ENCODE measurements at places on chromosomes 7 and 10.

- DNase-seq: no peak
Measured at GRCh38 chr7:142796001-142796500, 25.3 kb downstream of the PRSS2 start.

DNA sequence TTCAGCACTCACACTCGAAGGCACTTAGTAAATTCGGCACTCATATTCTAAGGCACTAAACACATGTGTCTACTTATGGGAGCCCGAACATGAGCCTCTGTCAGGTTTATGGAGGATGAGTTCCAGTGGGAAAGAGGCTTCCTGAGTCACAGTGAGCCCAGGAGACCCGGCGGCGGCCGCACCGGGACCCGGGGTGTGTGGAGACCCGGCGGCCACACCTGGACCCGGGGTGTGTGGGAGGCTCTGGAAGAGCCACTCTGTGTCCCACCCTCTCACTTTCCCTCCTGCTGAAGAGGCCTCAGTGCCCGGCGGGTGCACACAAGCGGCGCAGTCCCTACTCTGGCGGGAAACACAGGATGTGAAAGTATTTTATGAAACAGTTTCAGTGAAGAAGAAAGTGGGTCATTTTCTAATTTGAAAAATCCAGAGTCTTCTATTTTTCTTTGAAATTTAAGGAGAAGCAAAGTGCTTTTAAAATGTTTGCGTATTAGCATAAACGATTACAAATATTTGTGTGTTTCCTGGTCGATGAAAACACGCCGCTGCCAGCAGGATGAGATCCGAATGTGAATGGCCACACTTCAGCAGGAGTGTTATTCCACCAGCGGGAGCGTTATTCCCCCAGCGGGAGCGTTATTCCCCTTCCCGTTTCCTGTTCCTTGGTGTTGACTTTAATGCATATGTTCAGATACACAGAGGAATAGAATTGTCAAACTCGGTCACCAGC is 625.1 kb downstream of the DNAJB6 start:
- DNase-seq: no peak

GRCh38 chr7:14905764-14906163 is 3.2 kb upstream of the DGKB start:
- no peak for DNase-seq

DNA sequence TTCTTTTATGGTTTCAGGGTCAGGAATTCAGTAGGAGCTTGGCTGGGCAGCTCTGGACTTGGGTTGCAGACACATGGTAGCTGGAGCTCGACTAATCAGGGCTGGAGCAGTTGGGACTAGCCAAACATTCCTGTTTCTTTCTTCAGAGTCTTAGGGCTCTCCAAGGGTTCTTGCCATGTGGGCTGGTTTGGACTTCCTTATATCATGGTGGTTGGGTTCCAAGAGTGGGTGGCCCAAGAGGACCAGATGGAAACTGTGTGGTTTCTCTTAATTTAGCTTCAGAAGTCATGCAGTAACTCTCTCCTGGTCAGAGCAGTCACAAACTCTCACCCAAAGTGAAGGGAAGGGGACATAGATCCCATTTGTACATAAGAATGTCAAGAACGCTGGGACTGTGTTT is 270.1 kb upstream of the FZD1 start:
- DNase-seq: no peak

DNA sequence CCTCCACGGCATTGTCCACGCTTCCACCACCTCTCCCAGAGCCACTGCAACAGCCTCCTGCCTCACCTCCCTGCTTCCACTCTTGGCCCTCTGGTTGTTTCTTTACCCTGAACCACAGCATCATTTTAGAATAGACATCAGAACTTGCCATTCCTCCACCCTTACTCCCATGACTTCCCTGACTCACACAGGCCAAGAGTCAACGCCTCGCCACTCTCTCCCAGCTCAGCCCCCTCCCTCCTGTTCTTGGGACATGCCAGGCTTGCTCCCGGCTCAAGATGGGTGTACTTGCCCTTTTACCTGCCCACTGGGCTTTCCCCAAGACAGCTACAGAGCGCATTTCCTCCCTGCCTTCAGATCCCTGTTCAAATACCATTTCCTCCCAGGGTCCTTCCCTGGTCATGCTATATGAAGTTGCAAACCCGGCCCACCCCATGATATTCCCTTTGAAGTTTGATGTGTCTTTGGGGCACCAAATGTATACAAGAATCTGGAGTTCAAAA is 429.1 kb downstream of the RPS24 start:
- no peak for DNase-seq

DNA sequence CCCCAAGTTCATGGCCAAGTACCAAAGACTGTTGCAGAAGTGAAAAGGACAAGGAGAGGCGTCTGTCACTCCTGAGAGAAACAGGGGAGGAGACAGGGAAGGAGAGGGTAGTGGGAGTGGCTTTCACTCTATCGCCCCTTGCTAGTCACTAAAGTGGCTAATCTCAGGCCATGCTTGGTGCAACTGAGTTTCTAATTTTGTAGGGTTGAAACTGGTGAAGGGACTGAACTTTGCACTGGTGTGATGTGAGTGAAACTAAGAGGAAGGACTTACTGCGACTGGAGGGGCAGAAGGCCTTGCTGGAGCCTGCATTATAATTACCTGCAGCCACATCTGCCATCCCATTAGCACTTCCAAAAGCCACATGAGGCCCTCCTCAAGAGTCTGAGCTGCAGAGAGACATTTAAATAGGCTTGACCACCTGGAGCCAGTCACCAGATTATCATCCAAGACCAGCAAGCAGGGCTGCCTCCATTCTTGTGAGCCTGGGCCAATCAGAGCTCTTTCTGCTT is 107.2 kb upstream of the EEPD1 start:
- no peak for DNase-seq

DNA sequence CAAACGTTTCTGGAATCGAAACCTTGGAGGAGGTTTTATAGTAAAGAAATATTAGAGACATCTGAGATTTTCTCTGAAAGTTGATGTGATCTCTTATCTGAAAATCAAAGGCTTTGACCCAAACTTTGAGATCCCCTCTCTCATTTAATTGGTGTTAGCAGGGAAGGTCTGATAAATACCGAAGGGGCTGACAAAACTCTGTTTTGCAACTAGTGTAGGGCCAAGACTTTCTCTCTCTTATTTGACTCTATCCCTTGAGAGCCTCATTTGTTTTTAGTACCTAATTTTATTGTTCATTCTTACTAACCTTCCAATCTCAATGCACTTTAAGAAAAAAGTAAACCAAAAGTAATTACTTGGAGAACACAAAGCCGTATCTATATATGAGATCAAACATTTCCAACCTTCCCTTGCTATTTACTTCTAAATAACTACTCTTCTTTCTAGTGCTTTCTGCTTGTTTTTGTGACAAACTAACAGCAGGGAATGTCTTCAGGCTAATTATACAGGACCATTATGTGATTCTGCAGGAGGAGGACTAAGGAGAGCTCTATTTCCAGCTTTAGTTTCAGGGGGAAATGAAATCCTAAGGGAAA is 33.4 kb upstream of the NPVF start:
- peak; percentile 50 for DNase-seq

DNA sequence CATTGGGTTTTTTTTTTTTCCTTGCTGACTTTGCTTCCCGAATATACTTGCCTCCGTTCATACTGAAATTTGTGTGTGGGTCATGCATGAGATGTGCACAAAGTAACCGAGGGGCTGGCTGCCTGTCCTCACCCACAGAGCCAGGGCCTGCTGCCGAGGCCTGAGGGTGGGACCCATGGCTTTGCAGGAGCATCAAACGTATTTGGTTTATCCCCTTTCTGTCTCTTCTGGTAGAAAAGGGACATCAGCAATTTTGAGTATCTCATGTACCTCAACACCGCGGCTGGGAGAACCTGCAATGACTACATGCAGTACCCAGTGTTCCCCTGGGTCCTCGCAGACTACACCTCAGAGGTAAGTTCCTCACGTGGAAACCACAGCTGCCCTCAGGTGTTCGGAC is 3.5 kb upstream of the LRRC18 start:
- DNase-seq: no peak

DNA sequence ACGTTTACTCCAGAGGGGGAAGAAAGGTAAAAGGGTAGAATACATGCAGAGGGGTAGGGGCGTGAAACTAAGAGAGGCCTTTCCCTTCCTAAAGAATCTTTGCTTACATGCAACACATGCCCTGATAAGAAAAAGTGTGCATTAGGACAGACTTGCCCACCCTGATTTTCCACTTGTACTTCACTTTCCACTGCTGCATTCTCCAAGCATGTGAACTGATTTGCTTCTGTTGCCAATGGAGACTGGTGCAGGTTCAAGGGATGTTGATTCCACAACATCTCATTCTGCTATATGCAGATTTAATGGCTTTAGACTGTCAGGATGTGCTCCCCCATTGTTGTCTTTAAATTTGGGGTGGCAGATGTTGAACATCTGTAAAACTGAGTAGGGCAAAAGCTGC is 237.5 kb upstream of the TCF7L2 start:
- no peak for DNase-seq

DNA sequence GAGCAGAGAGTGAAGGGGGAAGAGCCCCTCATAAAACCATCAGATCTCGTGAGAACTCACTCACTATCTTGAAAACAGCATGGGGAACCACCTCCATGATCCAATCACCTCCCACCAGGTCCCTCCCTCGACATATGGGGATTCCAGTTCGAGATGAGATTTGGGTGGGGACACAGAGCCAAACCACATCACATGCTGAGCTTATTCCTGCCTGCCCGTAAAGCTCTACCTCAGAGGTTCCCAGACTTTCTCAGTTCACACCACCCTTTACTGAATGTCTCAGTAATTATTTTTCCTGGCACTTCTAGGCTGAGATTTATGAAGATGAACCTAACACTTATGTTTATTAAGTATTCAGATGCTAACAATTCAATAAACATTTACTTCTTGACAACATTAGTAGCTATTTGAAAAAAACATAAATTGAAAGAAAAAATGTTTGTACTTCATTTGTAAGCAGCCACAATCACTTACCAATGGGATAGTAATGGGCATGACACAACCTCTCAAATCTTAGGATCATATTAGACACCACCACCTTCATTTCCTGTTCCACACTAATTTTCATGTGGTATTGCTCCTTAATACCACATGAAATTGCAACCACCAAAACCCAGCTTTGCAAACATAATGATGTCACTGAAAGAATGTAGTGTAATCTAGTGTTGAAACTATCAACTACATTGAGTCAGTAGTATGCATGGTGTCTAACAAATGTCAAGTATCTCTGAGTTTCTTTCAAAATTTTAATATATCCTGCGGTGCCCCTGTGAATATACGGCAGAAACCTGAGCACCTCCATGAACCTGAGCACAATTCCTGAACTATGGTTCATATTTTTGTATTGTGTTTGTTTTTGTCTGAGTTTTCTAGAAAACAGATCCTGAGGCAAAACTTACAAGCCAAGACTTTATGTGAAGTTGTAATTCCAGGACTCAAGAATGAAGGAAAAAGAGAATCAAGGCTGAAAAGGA is 4.5 kb upstream of the DGKI start:
- DNase-seq: no peak

DNA sequence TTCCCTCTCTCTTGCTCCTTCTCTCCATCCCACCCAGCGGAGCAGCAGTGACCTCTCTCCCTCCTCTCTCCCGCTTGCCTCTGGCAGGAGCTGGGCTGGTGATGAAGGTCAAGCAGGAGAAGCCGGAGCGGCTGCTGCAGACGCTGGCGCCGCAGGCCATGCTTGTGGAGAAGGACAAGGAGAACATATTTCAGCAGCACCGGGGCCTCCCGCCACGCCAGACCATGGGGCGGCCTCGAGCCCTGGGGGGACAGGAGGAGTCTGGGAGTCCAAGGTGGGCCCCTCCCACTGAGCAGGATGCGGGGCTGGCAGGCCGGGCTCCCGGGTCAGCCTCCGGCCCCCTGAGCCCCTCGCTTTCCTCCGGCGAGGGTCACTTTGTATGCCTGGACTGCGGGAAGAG is 17.3 kb downstream of the ZNF775 start:
- no peak for DNase-seq

GRCh38 chr7:23181684-23182553 is at the start of gene NUP42:
Gene NUP42 (plus strand): TSS chr7:23182048. CDS start chr7:23182086, 38 bp downstream.
- peak; percentile 100 for DNase-seq

DNA sequence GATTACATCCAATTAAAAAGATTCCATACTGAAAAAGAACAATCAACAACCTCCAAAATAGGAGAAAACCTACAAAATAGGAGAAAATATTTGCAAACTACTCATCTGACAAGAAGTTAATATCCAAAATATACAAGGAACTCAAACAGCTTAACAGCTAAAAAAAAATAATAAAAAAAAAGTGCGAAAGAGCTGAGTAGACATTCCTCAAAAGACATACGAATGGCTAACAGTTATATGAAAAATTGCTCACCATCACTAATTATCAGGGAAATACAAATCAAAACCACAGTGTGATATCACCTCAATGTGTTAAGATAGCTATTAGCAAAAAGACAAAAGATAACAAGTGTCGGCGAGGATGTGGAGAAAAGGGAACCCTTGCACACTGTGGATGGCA is 450.3 kb downstream of the PHTF2 start:
- no peak for DNase-seq

DNA sequence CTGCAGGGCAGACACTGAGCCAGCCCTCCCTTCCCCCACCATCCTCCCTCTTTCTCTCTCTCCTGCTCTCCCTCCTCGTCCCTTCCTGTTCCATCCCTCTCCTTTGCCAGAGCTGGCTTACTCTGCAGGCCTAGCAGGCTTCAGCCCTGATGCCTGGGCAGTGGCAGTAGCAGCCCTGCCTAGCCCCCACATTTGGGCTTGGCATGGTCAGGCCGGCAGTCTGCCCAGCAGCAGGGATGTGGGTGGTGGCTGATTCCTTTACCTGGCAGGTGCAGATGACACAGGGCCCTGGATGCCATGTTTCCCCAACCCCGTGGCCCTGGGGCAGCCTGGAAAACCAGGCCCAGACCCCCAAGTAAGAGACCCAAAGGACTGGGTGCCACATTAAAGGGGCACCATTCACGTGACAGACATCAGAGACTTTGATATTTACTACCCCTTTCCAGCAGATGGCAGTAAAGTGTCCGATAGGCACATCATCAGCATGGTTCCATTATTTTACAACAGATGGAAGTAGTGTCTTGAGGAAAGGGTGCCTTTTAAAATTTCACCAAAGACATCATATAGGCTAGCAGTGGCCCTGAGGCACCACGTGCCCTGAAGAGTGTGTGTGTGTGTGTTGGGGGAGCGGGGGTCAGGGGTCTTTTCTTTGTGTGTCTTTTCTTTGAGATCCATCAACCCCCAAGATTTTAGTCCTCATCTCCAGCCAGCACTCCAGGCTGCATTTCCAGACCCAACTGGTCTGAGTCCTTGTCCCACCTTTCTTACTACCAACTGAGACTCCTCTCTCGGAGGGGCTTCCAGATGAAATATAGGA is 5.9 kb downstream of the KCP start:
- peak; percentile 88 for DNase-seq

DNA sequence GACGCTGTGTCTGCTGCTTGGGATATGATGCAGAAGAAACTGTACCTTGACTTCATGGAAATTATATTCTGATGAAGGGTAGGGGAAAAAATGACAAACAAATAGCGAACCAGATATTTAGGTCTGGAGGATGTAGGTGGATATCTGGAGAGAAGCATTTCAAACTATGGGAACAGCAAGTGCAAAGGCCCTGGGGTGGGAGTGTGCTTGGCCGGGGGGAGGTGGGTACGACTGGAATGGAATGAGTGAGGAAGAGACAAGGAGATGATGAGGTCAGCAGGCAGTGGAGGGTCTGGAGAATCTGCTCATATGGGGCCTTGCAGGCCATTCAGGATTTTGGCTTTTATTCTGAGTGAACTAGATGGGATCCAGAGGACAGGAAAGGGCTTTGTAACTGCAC is 65.2 kb downstream of the TLL2 start:
- DNase-seq: no peak

Measured in Karpas-422 (cell line).